ENCODE measurements at places on chromosomes 5 and 9. TPM values are rescaled to one million over a fixed set of nuclear protein-coding genes. Genes with fewer than 3 reads are reported as not detected.

DNA sequence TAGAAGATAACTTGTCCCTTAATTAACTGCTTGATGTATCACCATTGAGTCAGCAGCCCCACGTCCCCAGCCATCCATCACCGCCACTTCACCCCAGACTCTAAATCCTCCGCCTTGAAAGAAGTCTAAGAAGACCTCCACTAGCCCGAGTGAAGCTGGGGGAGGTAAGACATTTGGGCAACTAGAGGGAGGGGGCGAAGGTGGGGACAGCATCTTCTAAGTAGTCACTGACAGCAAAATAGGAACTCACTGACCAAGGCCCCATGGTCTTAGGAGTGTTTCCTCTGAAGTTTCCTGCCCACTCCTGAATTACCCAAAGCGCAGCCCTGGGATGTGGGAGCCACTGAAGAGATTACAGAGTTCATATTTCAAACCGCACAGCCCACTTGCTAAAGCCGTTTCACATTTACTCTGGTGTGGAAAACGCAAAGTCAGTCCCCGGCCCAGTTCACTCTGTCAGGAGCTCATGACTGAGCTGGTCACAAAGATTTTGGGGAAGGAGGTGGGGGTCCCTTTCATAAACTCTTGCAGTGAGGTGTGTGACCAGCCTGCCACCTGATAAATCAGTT is 107.4 kb downstream of the LHFPL2 start:
- DNase-seq = no peak

GRCh38 chr9:121322037-121322736 is 47.9 kb downstream of the STOM start:
- DNase-seq = no peak

DNA sequence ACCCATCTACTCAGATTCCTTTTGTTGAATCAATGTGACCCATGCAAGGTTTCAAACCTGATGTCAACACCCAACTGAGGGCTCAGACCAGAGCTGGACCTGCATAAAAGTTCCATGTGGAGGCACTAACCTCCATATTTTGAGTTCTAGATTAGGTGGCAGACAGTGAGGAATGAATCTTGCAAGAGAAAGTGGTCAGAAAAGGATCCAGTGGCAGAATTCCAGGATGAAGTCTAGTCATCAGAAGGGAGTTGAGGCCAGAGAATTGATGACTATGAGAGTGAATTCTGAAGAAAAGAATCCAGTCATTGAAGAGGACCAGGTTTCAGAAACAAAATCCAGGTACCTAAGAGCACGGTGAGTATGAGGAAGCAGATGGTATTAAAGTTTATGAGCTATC is 205.1 kb upstream of the RGMB start:
- DNase-seq = no peak

DNA sequence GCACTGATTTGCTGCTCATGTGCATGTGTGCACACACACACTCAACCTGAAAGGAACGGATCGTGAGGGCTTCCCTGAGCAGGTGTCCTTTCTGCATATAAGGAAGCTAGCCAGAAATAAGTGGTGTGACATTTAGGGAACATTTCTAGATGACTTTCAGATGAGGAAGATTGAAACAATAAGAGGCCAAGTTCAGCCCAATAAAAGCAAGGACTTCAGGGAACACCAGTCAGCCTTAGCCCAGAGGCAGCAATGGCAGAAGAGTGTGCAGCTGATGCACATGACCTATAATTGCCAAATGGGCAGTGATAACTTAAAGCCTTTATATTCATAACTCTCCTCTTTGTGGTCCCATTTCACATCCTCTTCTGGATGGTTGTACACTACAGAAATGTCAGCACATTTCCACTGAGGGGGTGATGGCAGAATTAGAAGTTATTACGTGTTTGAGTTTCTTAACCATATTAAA is 255.5 kb downstream of the TRIM32 start:
- no peak for DNase-seq

GRCh38 chr9:27771803-27772545 is 198.7 kb upstream of the C9orf72 start:
- peak; percentile 60 for DNase-seq

GRCh38 chr9:133539991-133540697 is 5.6 kb downstream of the ADAMTSL2 start:
- DNase-seq = no peak

DNA sequence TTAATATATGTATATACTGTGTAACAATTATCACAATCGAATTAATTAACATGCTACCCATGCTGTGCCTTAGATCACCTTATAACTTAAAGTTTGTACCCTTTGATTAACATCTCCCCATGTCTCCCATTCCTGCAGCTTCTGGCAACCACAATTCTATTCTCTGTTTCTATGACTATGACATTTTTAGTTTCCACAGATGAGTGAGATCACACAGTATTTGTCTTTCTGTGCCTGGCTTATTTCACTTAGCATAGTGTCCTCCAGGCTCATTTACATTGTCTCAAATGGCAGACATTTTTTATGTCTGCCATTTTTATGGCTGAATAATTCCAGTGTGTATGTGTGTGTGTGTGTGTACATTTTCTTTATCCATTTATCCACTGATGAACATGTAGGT is 146.1 kb upstream of the SLC28A3 start:
- DNase-seq = no peak

DNA sequence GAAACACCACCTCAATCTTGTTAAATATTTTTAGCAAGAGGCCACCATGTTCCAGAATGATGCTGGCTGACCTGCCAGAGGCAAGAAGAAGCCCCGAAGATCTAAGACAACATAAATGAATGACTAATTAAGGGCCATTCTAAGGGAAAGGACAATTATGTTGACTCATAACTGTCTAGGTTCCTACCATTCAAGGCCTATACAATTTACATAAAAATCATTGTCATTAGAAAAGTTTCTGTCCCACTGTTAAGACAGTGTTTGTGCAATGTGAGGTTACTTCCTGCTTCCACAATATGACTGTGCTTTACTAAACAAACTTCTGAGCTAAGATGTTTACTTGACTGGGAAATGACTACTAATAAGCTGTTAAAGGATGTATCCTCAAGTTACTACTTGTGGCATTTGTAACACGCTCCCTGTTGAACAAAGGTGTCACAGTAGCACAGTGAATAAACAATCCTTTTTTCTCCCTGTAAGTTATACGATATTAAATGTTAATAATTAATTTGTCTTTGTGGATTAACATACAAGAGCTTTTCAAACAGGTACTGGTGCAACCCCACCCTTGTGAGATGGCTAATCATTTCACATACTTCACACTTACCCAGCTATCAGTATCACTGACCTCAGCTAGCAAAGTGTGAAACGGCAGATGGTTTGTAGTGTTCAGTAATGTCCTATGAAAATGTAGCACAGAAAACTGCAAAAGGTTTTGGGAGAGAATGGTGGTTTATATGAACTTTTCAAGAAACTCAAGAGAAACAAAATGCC is 195.8 kb downstream of the EFNA5 start:
- no peak for DNase-seq

DNA sequence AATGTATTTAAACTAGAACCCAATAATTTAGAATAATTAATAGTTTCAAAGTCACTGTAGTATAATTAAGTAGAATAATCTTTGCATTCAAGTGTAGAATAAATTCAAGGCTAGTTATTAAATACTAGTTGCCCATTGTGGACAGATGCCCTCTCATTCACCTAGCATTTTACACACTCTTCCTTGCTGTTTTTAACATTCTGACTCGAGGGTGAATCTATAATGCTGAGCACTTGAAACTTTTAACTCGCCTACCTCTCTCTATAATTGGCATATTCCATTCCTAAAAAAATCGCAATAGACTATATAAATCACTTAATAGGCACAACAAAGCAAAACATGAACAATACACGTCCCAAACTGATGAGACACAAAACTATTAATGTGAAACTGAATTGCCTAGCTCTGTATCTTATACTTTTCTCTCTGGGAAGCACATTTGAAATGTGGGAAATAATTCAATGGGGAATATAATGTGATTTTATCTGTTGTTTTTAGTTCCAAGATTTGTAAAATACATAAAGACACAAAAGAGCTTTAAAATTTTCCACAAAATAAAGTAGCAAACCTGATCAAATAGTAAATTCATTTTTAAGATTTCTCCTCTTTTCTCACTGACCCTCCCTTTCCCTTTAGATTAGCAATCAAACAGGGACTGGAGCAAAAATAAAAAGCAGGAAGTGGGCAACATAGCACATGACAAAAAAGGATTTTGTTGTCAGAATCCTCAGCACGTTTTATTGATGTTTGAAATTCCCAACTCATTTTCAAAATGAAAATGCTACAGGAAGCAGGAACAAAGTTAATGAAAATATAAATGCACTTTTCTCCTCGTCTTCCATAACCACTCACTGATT is 295.6 kb downstream of the PDE4D start:
- DNase-seq = no peak

- no peak for DNase-seq
Measured at GRCh38 chr5:109334056-109334455, 75.7 kb downstream of the PJA2 start.

DNA sequence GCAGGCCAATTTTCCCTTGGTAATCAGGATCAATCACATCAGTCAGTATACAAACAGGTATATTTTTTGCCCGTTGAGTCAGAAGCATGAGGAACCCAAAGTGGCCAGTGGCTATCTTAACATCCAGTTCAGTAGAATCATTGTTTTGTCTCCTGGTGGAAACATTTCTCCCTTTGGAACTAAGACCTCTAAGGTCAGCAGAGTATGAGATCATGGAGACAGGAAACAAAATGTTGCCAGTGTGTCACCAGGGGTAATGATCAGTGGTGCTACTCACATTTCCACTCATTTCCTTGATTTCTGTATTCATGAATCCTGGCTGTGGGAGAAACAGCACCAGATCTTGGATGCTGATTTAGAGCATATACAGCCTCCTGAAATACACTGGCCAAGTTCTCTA is 553.0 kb downstream of the CSNK1G3 start:
- DNase-seq = no peak

DNA sequence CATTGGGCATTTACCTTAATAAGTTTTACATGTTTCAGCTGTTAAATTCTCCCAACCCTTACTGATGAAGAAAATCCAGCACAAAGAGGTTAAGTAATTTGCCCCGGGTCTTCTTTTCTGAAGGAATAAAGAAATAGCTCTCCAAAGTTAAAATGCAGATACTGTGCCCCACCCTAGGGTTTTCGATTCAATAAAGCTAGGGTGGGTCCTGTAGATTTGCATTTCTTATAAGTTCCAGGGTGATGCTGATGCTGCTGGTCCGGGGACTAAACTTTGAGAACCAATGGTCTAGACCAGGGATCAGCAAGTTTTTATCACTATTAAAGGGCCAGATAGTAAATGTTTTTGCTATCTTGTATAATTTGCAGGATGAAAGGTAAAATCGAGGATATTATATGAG is 156.7 kb downstream of the ADAMTS12 start:
- no peak for DNase-seq

- no peak for DNase-seq
Measured at GRCh38 chr9:3658964-3659363, 133.2 kb upstream of the RFX3 start.

- peak; percentile 75 for DNase-seq
Measured at GRCh38 chr9:95507464-95508241, 9.1 kb downstream of the PTCH1 start.

DNA sequence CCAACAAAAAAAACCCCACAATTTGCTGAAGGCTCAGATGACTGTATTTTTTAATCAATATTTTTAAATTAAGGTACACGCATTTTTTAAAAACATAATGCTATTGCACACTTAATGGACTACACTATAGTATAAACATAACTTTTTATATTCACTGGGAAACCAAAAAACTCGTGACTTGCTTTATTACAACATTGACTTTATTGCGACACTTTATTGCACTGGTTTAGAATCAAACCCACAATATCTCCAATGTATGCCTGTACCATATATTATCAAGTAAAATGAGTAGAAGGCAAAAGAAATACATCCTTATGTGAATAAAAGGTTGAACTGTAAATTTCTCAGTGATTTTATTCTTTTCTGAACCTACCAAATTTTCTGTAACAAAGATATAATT is 53.7 kb downstream of the RICTOR start:
- no peak for DNase-seq

DNA sequence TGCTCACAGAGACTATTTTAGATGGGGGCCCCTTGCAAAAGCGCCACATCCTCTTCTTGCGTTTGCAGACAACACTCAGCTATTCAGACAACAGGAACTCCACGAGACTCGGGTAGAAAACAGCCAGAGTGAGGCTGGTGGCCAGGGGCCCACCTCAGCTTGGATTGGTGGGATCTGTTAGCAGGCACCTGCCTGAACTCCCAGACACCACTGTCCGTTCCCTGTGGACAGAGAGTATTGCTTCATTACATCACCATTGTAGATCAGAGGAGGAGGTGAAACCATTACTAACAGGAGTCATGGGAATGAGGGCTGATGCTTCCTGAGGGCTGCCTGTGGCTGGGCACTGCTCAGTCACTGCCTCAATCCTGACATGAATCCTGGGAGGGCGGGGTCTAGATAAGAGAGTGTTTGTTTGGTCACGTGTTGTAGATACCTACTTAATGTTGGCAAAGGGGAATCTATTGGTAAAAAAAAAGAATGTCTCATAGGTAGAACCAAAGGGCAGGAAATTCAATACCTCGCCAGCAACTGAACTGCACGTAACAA is 4.4 kb upstream of the RAPGEF1 start:
- DNase-seq = no peak

GRCh38 chr5:6250121-6250520 is 128.2 kb downstream of the MED10 start:
- DNase-seq = no peak

- no peak for DNase-seq
Measured at GRCh38 chr5:168777651-168778050, 198.5 kb upstream of the PANK3 start.

DNA sequence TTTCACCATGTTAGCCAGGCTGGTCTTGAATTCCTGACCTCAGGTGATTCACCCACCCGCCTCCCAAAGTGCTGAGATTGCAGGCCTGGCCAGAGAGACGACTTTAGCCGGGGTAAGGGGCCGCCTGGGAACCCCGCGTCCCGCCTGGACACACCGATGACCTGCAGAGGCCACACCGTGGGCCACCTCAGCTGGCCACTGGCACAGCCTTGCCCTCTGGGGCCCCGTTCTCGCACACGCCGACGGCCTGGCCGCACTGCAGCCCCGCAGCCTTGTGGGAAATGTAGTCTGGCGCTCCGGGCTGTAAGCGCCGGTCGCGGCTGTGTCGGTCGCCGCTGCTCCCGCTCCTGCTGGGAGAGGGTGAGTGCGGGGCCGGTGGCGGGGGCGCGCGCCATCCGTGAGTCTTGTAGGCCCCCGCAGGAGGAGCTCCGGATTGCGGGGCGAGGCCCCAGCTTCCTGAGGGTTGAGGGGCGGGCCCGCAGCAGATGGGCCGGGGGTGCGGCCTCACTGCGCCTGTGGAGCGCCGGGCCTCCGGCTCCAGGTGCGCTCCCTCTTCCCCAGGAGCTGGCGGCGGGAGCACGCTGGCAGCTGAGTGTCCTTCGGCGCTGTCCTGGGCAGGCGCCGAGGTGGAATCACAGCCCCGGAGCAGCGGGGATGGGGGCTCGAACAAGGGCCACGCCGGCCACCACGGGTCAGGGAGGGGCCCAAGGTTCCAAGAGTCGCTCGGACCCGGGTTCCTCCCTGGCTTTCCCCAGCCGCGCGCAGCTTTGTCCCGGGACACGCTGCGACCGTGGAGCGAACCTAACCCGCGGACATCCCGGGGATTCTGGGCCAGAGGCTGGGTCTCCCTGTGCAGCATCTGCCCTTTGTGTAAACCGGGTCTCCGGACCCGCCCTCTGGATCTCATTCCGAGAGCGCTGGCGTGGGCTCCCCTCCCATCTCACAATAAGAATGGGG is at the start of gene ZFP2:
ZFP2 (plus strand) TSS at position 299 of the 957 bp plus-strand sequence. CDS start 35,401 bp downstream, outside the sequence.
- DNase-seq = peak; percentile 46

Gene CD180
- polyA plus RNA-seq = 0.92 TPM

Gene SLC25A2
- polyA plus RNA-seq = 0.08 TPM

Gene CDO1
- 85.1 TPM for polyA plus RNA-seq

Gene SAXO1
- polyA plus RNA-seq = 0.19 TPM

Gene CDH6
- 5.9 TPM for polyA plus RNA-seq

Gene C5orf52
- polyA plus RNA-seq = not detected

Gene QRFP
- 0.25 TPM for polyA plus RNA-seq

All from right lung (tissue), 10 donors.